Left lung (tissue), 14 donors: ENCODE measurements at places on chromosomes 2 and 18. TPM values are rescaled to one million over a fixed set of nuclear protein-coding genes. Genes with fewer than 3 reads are reported as not detected.

The ATG9A gene
- total RNA-seq, result 58.9 TPM

The SCYGR4 gene
- not detected for total RNA-seq

The FBXO48 gene
- 1.5 TPM for total RNA-seq

The PIKFYVE gene
- total RNA-seq, result 31.6 TPM

The ACADL gene
- 32.9 TPM for total RNA-seq

The FAM110C gene
- 2.8 TPM for total RNA-seq

The PLEKHM3 gene
- total RNA-seq, result 16.0 TPM

The THSD7B gene
- 0.13 TPM for total RNA-seq

The SAG gene
- total RNA-seq, result not detected

The LINC00305 gene
- total RNA-seq, result 1.0 TPM

The TUBA4B gene
- 3.0 TPM for total RNA-seq

The INPP5D gene
- total RNA-seq, result 40.5 TPM

The GALNT3 gene
- 37.7 TPM for total RNA-seq

The RAB27B gene
- 57.9 TPM for total RNA-seq

The IL1B gene
- 38.1 TPM for total RNA-seq

The UGT1A6 gene
- total RNA-seq, result 1.7 TPM

The FEV gene
- not detected for total RNA-seq

The MATN3 gene
- 9.1 TPM for total RNA-seq

The SNTG2 gene
- total RNA-seq, result 0.50 TPM

The IL36A gene
- total RNA-seq, result not detected
